ENCODE measurements at places on chromosomes 2 and 18.
A peak's percentile ranks its signal among the peaks of the same experiment; 100 is the strongest.

DNA sequence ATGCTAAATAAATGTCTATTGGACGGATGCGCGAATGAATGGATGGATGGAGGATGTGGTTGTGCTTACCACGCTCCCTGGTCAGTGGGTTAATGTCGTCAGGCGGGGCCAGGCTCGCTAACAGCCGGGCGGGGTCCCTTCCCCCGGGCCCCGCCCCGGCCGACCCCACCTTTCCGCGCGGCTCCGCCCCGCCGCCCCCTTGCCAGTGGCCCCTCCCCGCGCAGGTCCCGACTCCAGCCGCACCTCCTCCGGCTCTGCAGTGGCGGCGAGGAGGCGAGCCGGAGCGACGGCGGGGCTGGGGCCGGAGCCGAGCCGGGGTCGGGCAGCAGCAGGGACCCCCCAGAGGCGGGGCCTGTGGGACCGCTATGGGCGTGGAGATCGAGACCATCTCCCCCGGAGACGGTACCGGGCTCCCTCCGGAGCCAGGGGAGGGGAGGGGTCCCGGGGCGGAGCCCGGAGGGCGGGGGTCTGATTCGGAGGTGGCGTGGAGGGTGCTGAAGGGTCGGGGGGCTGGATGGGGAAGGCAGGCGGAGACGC lies at the start of gene FKBP1B:
TSS of gene FKBP1B (plus strand) at position 257 of the 537 bp plus-strand sequence. CDS start at position 366, 109 bp downstream.
- peak; percentile 27 for DNase-seq

DNA sequence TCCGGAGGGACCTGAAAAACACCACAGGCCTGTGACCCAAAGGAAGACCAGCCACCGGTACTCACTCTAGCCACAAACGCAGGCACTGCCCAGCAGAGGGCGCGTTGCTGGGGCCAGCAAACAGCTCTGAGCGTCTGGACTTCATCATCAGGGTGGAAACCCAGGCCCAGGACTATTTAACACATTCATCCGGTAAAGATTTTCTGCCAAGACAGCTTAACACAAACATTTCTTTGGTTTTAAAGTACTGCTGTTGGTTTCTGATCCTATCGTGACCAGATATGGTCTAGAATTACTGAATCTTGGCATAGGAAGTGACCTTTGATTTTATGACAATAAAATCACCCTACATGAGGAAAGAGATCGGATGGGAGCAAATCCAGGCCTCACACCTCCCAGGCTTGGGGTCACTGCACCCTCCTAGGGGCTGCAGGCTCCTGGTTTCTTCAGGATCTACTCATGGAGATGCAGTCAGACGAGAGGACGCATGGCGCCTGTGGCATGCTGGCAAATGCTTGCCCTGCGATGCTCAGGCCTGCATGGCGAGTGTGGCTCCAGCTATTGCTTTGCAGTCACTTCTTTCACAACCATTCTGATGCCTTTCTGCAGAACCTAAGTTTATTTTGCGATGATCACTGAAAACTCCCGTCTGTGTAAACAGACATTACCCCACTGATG lies 130.4 kb downstream of the COL4A4 start:
- peak; percentile 16 for DNase-seq

DNA sequence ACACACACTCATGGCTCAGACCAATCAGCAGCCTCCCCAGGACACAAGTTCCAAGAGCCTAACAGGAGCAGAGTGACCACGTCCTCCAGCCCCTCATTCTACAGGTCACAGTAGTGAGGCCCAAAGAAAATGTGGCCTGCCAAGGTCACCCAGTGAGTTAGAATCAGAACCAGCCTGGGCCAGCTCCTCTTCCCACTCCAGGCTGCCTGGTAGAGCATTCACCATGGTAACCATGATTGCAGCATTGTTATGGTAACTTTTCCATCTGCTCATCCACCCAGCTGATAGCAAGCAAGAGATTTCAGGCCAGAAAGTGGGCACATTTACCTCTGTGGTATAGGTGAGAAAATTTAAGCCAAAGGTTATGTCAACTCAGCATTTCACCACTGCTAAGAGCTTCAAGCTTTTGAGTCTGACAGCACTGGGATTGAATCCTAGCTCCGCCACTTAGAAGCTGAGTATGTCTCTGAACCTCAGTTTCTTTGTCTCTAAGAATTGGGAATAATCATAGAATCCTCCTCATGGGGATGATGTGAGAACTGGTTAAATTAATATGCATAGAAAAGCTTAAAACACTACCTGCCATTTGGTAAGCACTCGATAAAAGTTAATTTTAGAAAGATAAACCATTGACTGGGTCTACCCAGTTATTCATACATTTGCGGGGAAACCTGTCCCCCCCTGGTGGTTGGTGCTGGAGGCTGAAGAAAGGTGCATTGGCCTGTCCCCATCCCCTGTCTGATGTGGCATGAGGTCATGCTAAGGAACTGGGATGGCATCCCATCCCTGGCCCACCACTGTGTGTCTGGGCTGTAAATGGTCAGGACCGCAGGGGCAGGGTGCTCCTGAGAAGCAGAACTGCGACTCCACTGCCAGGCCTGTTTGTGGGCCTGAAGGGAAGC lies 181.5 kb downstream of the KLHL29 start:
- DNase-seq = peak; percentile 22

DNA sequence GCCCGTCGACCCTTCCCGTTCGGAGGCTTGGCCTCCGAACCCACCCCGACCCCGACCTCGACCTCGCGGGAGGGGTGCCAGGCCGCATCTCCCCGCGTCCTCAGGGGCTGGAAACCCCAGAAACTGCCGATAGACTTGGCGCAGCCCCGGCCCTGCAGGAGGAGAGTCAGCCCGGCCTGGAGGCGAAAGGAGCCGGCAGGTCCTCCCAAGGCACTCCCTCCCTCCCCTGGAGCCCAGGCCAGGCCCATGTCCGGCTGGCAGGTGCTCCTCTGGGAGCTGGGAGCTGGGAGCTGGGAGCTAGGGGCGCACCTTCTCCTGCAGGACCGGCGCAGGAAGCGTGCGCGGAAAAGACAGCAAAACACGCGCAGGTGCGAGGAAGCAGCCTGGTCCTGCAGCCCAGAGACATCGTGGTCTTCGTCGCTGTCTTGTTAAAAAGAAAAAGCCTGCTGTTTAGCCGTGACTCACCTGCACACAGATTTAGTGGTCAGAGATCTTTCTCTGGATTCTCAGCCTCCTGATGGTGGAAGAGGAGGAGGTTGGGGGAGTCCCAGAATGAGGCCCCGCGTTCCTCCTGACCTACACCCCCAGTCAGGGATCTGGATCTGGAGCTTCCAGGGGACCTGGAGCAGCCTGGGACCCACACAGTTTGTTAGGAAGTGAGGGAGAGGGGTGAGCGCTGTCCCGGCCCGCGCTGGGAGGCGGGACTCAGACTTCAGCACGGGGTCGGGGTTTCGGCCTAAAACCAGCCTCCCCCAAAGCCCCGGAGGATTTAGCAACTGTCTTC lies 660 bp upstream of the MBP start:
- DNase-seq = no peak

GRCh38 chr2:231688719-231689118 lies 19.6 kb upstream of the PTMA start:
- DNase-seq = no peak

- DNase-seq = no peak
Measured at GRCh38 chr2:237132799-237133198, 47.1 kb downstream of the COPS8 start.

DNA sequence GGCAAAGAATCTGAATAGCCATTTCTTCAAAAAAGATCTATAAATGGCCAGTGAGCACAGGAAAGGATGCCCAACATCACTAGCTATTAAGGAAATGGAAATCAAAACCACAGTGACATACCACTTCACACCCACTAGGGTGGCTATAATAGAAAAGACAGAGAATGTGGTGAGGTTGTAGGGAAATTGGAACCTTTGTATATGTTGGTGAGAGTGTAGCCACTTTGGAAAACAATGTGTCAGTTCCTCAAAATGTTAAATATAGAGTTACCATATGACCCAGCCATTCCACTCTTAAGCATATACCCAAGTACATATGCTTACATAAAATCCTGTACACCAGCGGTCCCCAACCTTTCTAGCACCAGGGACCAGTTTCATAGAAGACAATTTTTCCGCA lies 152.8 kb downstream of the SMAD2 start:
- no peak for DNase-seq

- no peak for DNase-seq
Measured at GRCh38 chr18:36633961-36634412, 194.8 kb downstream of the TPGS2 start.

DNA sequence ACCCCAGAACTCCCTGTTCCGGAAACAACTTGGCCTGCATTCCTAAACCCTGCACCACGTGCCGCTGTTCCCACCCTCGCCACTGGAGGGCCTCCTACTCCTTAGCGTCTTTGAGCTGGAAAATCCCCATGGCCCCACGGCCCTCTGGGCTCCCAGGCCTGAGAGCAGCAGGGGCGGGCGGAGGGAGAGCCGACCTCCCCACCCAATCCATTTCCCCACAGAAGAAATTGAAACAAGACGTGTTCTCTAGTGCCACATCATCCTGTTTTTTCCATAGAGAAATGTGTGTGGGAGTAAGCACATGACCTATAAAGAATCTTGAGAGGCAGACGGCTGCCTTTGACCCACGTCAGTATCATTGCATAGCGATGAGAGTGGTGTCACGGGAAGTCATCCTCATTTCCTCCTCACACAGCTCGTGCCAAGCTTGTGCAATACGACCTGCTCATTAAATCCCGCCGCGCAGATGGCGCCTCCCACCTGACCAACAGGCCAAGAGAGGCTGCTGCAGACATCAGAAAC lies 79.2 kb downstream of the LAMA1 start:
- DNase-seq = no peak

GRCh38 chr18:484749-485464 lies 15.6 kb downstream of the COLEC12 start:
- no peak for DNase-seq

DNA sequence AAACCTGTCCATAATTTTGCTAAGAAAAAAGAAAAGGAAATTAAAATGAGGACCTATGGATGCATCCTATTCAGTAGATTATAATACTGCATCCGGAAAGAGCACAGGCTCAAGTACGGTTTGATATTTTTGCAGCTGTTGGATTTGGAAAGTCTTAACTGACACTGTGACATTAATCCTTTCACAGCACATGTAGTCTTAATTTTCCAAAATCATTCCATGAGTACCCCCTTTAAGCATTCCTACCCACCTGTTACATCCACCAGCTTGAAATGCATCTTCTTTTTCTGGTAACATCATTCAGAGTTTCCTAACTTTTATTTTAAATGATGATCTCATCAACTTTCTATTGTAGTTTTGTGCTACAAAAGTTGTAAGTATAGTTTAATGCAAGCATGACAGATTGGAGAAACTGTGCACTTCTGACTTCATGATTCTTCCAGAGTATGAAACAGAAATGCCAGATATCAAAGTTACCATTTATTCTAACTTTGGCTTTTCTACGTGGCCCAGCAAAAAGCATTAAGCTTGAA lies 113.5 kb downstream of the ESCO1 start:
- no peak for DNase-seq

DNA sequence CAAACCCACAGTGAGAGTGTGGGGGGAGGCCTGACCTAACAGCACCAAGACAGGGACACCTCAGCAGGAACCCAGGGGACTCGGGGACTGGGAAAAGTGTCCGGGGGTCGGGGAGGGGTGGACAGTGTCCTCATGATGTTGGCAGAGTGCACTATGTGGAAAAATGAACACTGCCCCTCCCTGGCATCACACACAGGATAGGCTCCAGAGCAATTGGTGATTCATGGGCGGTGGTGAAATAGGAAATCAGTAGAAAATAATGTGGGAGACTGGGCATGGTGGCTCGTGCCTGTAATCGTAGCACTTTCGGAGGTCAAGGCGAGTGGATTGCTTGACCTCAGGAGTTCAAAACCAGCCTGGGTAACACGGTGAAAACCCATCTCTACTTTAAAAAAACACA lies 3.6 kb upstream of the ANO7 start:
- no peak for DNase-seq

DNA sequence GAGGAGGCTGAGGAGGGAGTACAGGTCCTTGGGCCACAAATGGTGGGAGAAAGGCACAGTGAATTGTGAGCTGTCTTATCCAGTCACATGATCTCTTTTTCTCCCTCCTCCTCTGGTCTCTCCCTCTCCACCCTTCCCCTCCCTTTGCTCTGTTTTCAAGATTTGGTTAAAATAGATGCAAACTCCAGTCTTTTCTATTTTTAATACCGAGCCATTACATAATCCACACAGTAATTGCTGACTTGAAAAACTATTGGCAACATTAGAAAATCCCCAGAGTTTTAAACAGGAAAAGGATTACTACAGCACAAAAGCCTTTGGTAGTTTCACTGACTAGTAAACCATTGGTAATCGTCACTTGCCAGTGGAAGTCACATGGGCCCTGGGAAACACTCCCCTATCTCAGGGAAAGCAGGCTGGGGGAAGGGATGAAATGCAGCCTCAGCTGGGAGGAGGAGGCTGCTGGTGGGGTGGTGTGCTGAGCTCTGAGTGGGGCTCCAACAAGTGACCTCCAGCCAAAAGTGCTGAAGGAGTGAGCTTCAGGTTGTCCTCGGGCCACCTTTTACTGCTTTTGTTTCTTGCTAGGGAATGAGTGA lies 57.4 kb upstream of the PCBP1 start:
- no peak for DNase-seq

- DNase-seq = no peak
Measured at GRCh38 chr2:232146294-232146693, 184.8 kb downstream of the DIS3L2 start.

DNA sequence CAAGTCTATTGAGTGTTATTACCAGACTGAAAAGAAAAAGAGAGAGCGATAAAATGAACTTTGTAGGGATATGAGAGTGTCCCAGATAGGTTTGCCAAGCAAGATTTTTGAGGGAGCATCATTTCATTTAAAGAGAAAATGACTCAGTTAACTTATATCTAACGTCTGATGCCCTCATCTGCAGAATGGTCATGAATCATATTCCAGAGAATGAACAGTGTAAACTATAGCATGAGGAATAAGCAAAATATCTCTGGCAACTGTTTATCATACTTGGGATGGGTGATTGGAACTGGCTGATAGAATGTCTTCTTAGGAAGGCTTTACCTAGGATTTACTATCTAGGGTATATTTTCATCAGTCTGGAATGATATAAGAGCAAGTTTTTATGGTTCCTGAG lies 289.4 kb downstream of the CMPK2 start:
- no peak for DNase-seq

- DNase-seq = no peak
Measured at GRCh38 chr18:28136071-28136470, 40.9 kb downstream of the CDH2 start.

- DNase-seq = no peak
Measured at GRCh38 chr2:214220251-214220650, 190.6 kb upstream of the VWC2L start.

DNA sequence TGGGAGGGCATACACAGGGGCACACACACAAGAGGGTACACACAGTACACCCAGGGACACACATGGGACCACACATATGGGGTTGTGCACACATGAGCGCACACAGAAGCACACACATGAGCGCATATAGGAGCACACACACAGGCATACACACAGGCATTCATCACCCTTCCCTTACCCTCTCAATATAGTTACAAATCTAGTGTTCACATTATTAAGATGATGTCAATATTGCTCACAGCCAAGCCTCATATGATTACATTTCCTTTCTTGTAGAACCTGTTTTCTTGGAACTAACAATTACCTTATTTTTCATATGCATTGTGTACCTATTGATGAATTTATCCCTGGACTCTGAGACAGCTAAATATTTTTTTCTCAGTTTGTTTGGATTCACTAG lies 156.7 kb downstream of the FHOD3 start:
- DNase-seq = no peak
